ENCODE measurements at places on chromosomes 13 and 19.

DNA sequence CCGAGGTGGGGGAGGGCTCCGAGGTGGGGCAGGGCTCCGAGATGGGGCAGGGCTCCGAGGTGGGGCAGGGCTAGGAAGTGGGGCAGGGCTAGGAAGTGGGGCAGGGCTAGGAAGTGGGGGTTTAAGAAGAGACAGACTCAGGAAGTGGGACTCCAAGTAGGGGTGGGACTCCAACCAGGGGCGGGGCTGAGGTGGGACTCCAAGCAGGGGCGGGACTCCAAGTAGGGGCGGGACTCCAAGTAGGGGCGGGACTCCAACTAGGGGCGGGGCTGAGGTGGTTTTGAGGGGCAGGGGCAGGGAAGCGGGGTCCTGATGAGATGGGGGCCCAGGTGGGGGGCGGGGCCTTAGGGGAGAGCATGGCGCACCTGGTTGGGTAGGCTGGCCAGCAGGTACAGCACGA is 13.6 kb downstream of the CFD start:
- peak; percentile 41 for DNase-seq

DNA sequence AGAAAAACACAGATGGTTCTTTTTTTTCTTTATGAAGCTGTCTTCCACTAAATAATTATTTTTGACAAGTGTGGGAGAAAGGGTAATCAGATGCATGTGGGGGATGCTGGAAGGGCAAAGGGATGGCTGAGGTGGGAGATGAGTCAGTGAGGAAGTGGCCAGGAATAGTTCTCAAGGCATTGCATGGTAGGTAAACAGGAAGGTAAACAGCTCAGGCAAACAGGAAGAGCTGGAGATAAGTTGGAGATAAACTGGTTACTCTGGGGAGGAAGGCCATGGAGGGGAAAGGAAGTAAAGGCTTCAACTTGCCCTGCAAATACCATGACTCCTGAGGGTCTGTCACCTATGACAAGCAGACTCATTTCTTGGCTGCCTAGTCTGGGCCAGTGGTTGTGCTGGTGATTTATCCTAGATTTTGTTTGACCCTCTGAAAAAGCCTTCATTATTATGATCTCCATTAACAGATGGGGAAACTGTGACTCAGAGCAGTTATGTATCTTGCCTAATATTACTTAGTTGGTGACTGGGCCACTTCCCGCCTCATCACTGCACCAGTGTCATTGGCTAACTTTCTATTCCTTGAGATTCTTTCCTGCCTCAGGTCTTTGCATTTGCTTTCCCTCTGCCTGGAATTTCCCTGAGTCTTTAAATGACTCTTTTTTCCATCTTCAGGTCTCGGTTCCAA is 17.1 kb downstream of the ACTL9 start:
- no peak for DNase-seq

- DNase-seq, result no peak
Observed at GRCh38 chr19:41863209-41863931, 3.3 kb downstream of the RPS19 start.

- DNase-seq, result no peak
Observed at GRCh38 chr13:105502193-105502592, 1033.3 kb downstream of the EFNB2 start.

- DNase-seq, result no peak
Observed at GRCh38 chr13:48232420-48233045, 473 bp upstream of the ITM2B start.

DNA sequence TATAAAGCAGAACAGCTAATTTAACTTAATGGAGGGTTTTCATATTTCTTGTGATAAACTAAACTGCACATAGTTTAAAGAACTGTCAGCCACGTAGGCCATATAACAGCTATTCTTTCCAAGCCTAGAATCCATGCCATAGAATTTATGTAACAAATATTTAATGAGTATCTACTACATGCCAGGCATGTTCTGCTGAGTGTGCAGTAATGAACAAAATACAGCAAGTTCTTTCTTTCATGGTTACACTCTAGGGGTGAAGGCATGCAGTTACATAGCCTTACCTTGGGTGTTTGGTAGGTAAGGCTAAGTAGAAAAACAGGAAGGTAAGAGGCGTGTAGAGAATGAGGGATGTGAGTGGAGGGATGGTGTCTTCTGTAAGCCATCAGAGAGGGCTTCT is 4.6 kb downstream of the URI1 start:
- DNase-seq, result no peak

GRCh38 chr13:99439850-99440604 is 61.2 kb upstream of the TM9SF2 start:
- no peak for DNase-seq

GRCh38 chr13:105972306-105972721 is 563.1 kb downstream of the EFNB2 start:
- no peak for DNase-seq

- no peak for DNase-seq
Observed at GRCh38 chr19:7224209-7224686, 70.0 kb downstream of the INSR start.
